GOT3 (cell line): ENCODE measurements at places on chromosomes 13 and 19.
A peak's percentile ranks its signal among the peaks of the same experiment; 100 is the strongest.

DNA sequence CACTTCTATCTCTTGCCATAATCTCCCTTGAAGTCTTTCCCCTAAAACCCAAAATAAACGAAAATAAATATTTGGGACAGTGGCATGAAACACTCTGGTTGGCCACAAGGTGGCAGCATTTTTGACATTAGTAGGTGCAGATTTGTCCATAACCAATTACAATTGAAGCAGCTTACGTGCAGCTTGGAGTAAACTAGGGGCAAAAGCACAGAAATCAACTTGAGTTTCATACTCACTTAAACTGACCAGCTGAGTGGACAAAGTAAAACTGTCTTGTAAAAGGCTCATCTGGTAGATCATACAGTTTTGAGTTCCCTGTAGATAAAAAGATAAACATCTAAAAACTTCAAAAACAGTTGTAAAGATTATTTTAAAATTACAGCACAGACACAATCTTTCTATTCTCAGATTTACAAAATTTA is 18.8 kb downstream of the PDCD5 start:
- no peak for DNase-seq

- DNase-seq = no peak
Measured at GRCh38 chr19:32748497-32748896, 28.9 kb downstream of the TDRD12 start.

GRCh38 chr13:32426990-32427851 is 709 bp downstream of the N4BP2L1 start:
- DNase-seq = no peak

- no peak for DNase-seq
Measured at GRCh38 chr13:47033216-47033615, 136.4 kb upstream of the HTR2A start.

- DNase-seq = no peak
Measured at GRCh38 chr13:110716247-110716515, 2.7 kb downstream of the ING1 start.

DNA sequence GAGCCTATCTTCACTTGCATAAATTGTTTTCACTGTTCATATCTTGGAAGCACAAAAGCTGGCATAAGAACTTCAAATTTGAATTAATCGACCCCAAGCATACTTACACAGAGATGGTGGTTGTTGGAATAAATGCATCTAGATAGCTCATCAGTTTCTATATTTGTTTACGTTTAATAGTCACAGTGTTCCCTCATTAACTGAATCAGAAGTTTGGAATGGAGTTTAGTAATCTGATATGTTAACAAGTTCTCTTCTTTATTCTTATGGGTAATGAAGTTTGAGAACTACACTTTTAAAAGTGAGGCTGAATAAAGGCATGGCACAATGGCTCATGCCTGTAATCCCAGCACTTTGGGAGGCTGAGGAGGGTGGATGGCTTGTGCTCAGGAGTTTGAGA is 886.7 kb upstream of the PCDH20 start:
- DNase-seq = no peak

GRCh38 chr19:52200044-52200443 is 10.2 kb downstream of the PPP2R1A start:
- DNase-seq = no peak

GRCh38 chr13:77310579-77311279 is 16.2 kb downstream of the MYCBP2 start:
- DNase-seq = no peak

DNA sequence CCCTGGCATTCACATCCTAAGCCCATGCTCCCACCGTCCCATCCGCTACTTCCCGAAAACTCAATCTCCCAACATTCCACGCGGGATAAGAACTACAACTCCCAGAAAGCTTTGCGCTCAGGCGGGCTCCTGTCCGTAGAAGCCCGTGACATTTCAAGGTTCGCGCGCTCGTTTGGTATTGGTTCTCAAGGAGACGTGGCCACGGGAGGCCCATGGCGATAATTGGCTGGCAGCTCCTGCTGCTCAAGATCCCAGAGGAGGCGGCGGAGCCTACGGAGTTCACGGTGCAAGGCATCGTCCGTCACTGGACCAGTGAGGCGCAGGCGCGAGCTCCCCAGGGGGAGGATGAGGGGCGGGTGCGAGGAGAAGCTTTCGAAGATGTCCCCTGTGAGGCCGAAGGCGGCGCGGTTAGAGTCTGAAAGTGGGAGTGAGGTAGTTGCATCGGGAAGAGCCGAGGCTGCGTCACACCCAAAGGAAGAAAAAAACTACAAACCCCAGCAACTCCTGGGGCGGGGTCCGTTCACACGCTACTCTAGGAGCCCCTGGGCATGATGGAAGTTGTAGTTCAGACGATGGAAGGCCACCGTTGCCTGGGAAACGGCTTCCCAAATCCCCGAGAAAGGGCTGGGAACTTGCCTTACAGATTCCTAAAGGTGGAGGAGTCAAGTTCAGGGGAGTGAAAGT is 1.2 kb upstream of the MAMSTR start:
- peak; percentile 89 for DNase-seq

GRCh38 chr13:72195044-72195704 is 328.2 kb upstream of the DACH1 start:
- DNase-seq = no peak

GRCh38 chr19:52734331-52734892 is 432 bp downstream of the ZNF611 start:
- DNase-seq = no peak

DNA sequence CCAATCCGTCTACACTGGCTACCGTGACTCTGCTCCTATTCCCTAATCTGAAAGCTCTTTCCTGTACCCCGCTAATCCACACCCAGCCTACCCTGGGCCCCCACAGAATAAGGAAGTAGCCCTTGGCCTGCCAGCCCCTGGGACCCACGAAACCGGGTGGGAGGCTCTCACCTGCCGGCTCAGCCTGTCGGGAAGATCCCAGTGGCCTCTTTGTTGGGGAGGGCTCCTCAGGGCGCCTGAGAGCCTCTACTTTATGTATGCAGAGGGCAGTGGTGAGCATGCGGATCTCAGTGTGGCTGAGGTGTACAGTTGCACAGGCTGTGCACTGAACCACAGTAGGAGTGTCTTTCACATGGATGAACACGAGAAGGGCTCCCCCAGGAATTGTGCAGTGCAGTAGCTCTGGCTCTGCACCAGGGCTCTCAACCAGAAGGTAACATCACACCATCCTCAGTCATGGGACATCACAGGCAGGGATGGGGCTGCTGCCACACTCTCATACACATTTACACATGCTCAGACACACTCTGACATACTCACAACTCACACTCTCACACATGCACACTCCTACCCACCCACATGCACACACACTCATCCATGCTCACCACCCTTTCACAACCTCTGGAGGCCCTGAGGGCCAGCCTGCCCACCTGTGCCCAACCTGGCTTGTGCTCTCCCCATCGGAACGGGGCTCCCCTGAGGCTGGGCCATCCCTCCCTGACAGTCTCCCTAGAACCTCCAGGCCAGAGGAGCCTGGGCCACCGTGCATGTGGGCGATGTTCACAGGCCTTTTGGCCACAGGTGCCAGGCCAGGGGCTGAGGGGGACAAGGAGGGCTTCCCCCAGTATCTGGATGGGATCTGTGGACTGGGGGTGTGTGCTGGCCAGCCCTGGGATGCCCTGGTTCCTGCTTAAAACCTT is 135.0 kb downstream of the URI1 start:
- DNase-seq = no peak

DNA sequence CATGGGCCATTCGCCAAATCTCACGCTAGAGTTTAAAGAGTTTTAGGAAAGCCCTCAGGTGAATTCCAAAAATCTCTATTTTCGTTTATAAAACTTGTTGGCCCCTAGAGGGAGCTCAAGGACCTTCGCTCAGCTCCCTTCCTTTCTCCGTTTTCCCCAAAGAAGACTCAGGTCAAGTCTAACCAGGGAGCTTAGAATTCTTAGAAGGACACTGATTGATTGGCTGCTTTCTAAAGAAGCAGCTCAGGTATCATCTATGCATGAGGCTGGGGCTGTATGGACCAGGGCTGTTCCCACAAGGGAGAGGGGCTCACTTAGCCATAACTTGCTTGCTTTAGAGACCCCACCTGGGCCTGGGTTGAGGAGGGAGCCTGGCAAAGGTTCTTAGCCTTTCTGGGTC is 20.5 kb downstream of the DZIP1 start:
- DNase-seq = no peak

- DNase-seq = no peak
Measured at GRCh38 chr19:10288662-10289166, 1.0 kb upstream of the ICAM5 start.

- DNase-seq = no peak
Measured at GRCh38 chr13:96089749-96090239, at the start of gene HS6ST3. Gene HS6ST3, plus strand, starts transcription at chr13:96090107.

- DNase-seq = no peak
Measured at GRCh38 chr13:25478186-25478585, 106.4 kb downstream of the ATP8A2 start.

DNA sequence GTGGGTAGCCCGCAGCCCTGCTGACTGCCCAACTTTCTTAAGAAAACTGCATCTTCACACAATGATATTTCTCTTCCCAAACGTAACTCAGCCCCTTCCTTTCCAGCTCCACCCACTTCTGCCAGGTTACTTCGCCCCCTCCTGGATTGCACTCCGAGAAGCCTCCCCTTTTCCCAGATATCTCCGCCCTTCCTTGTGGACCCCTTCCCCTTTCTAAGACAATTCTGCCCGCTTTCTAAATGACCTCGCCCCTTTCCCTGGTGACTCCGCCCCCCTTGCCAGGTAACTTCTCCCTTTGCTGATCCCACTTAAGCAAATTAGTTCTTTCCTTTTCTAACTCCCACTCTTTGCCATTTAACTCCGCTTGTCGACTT is 2.6 kb downstream of the VSIG10L start:
- no peak for DNase-seq

GRCh38 chr13:47822036-47822435 is 179.0 kb downstream of the SUCLA2 start:
- DNase-seq = no peak

DNA sequence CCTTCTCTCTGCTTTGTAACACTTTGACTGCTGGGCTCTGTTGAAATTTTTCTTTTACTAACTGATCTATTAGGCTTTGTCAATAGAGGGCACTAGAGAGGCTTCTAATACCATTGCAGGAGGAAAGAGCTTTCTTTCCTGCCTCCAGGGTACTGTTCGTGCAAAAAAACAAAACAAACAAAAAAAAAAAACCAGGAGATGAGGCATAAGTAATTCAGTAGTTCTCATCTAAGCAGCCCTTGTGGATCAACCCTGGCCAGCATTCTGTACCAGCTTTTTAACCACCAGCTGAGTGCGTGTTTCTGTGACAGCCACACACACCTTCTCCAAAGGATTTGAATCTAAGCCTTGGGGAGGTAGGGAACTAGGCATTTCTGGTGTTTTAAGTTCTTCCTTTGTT is 1707.6 kb upstream of the SLC10A2 start:
- DNase-seq = no peak

- DNase-seq = no peak
Measured at GRCh38 chr13:98310485-98311199, 133.6 kb upstream of the RNF113B start.

GRCh38 chr13:73835138-73835721 is 299.0 kb downstream of the KLF12 start:
- no peak for DNase-seq

- no peak for DNase-seq
Measured at GRCh38 chr19:40286235-40286970, 1.3 kb upstream of the AKT2 start.
